Activated T-helper 9 cell treated with anti-CD3 and anti-CD28 coated beads, Interleukin-2, amount 50 U/mL, for 16 hours (primary cell): ENCODE measurements at places on chromosomes 6 and 20.

DNA sequence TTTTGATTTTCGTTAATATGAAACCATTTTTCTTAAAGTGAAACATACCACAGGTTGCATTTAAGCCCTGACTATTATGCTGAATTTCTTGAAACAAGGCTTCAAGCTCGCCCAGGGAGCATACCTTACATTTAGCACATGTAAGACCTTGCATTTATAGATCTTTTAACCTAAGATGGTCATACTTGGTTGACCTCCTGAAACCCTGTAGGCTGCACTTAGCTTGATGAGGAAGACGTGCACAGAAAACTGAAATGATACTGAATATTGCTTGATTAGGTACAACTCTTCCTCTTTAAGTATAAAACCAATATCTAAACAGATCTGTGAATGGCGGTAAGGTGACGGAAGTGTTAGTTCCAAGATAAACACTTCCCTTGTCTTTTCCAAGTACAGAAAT is 82.2 kb downstream of the CTNNBL1 start:
- no peak for DNase-seq

DNA sequence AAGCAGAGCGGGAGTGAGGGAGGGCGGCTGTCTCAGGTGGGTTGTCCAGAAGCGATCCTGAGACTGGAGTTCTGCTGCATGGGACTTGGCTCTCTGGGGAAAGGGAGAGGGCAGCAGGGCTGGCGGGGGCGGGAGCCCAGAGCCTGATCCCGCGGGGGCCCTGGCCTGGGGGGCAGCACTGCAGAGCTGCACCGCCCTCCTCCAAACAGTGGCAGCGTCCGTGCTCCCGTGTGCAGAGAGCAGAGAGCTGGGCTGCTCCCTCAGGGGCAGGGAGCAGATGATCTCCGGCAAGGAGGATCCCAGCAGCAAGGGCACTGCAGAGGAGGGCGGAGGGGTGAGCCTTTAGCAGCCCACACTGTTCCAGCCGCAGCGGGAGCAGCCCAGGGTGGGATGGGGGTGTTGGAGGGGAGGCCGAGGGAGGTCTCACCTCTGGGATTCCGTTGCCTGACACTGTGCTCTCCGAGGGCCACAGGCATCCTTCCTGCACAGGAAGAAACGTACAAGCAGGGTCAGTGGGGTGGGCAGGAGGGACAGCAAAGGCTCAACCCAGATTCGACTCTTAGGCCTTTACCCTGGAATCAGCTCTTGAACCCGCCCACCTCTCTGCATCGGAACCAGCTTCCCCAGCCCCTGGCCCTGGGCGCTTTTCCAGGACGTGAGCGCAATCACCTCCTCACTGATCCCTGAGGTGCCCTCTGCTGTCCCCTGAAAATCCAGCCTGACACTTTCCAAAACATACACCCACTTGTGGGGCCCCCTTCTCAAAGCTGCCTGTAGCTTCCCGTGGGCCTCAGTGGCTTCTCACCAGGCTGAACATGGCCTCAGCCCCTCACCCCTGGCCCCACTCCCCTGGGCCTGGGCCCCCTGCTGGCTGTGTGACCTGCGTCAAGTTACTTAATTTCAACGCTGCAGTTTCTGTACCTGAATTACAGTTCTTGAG is 32.6 kb upstream of the ZBP1 start:
- no peak for DNase-seq

GRCh38 chr6:46010771-46011170 is 4.9 kb downstream of the CLIC5 start:
- DNase-seq = no peak

GRCh38 chr6:170046791-170047626 is 243.9 kb downstream of the DLL1 start:
- no peak for DNase-seq

DNA sequence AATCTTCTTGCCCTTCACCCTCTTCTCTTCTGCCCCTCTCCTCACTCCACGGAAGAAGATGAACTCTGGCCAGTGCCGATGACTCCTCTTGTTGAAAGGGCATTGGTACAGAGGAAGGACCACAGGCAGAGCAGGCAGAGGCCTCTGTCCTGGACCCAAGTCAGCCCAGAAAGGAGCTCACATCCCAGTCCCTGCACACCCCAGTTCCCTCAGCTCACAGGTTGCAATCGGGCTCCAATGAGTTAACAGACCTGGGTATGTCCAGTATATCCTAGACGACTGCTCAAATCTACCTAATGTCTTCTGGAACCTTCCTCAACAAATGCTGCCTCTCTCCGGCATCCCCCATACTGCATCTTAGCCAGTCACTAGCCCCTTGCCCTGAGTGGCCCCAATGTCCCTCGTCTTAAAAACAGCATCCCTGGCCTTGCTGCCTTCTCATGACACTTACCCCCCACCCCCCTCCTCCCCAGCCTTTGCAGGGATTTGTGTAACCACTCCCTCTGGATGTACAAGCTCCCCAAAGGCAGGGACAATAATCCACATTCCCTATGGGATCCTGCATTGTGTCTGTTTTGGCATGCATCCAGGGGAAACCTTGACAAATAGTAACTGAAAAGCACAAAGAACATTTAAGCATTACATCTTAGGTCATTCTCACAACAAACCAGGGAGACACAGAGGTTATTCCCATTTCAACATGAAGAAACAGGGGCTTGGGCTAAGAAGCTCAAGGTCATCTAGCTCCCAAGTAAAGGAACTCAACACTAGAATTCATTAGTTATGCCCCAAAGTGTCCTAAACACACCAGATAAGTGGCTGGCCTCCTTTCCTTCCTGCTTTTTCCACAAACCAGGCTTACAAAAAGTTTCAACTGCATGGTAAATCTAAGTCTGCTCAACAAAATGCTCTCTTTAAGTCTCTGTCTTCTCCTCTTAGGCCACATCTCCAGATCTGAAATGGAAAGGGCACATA is 45.1 kb downstream of the TRERF1 start:
- no peak for DNase-seq

DNA sequence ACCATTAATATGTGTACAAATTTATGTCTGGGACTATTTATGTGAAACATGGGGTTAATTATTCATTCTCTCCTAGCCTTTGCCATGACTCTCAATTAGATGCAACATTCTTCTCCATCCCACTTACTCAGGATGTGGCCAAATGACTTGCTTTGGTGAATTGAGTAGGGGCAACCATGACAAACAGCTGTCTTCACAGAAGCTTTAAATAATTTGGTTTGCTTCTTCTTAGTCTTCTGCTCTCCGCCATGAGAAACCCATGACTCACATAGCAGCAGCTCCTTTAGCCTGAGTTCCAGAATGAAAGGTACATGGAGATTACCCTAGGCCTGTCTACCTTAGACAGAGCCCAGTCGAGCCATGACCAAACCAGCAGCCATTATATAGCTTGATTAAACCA is 74.7 kb downstream of the FRK start:
- no peak for DNase-seq

- no peak for DNase-seq
Measured at GRCh38 chr6:66838764-66839163, 1131.7 kb upstream of the EYS start.

GRCh38 chr6:169988769-169989550 is 237.5 kb downstream of the ERMARD start:
- DNase-seq = no peak

DNA sequence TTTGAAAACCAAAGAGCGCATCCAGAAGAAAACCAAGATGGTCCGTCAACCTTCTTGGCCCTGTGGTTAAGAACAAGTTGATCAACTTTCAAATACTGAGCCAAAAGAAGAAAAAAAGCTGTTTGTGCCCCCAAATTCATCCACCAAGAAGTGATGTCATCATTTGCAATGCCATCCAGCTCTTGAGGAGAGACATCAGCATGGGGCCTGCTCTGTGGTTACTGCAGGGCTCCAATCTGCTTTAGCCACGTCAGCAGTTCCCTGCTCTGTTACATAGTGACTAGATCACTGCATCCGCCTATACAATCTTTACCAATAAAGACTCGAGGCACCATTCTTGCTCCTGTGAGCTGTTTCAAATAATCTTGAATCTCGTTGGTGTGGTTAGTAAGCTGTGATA is 75.0 kb upstream of the BLCAP start:
- DNase-seq = no peak

GRCh38 chr20:20503777-20504530 is 136.1 kb downstream of the INSM1 start:
- DNase-seq = no peak

DNA sequence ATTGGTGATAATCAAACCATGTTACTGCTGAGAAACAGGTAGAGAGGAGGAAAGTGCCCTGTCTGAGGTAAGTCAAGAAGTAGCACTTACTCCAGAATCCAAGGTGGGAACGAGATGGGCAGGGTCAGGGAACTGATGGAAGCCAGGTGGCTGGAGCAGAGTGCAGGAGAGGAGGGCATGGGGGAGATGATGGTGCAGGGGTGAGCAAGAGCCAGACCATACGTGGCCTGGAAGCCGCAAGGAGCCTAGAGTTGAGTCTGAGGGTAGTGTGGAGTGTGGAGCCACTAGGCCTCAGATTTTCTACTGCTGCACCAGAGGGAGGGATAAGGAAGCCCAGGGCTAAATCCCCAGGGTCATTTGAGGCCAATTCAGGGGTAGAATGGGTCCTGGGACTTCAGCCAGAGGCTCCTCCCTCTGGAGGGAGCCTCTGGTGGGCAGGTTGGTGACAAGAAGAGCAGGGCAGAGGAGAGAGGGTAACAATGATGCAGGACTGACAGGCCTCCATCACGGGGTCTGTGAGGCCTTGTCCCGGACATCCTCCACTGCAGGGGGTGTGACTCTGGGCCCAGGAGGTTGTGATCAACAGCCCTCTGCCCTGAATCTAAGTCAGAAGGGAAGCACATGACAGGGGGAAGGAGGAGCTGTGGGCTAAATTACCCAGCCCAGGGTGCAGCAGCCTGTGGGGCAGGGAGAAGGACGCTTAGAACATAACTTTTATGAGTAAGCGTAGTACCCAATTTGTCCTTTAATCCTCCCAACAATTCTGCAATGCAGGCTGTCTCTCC is 28.7 kb downstream of the COX4I2 start:
- DNase-seq = no peak
